ENCODE measurements at places on chromosomes 12 and 14.

DNA sequence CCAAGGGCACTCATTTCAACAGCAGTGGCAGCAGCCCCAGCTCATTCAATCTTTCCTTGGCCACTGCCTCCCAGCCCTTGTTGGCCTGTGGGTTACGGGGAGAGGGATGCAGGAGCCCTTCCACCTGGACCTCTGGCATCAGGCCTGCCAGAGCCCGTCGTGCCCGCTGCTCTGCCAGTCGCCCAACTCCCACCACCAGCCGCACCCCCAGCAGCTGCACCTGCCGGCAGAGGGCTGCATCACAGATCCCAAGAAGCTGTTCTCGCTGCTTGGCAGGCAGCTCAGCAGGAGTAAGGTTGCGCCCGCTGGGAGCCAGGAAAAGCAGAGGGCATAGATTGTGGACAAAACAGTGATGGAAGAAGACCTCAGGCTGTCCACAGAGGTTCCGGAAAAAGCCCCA, 6.7 kb downstream of the SMUG1 start:
- DNase-seq = no peak

DNA sequence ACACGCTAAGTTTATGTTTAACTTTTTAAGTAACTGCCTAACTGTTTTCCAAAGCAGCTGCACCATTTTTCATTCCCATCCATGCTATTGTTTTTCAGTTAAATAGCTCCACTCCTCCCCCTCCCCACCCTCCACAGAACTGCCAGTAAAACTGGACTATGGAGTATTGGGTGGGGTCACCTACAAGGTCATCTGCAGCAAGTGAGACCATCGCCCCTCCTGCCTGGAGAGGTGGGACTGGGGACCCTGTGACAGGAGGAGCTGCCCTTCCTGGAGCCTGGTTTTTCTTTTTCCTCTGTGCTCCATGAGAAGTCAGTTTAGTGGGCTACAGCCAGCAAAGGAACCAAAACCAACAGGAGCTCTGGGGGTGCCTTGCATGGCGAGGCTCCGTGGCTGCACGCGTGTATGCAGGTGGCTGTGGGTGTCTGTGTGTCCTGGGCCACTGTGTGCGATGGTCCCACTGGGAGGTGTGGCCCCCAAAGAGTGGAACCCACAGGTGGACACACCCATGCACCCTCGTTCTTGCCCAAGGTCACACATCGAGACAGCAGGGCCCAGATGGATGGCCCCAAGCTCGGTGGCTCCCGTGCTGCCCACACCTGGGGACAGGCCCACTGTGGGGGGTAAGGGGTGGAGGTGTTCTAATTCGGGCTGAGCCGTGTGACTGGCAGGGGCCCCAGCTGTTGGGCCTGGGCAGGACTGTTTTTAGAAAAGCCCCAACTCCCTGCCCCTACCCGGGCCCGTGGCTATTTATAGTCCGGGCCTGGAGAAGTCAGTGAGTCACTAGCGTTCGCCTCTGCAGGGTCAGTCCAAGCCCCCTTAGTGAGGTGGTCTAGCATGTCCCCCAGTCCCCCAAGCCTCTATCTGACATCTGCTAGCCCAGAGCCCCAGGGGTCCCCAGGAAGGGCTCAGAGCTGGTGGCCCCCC, 2.3 kb upstream of the ADSS1 start:
- no peak for DNase-seq

GRCh38 chr12:100875771-100876170, 81.2 kb downstream of the ANO4 start:
- no peak for DNase-seq

DNA sequence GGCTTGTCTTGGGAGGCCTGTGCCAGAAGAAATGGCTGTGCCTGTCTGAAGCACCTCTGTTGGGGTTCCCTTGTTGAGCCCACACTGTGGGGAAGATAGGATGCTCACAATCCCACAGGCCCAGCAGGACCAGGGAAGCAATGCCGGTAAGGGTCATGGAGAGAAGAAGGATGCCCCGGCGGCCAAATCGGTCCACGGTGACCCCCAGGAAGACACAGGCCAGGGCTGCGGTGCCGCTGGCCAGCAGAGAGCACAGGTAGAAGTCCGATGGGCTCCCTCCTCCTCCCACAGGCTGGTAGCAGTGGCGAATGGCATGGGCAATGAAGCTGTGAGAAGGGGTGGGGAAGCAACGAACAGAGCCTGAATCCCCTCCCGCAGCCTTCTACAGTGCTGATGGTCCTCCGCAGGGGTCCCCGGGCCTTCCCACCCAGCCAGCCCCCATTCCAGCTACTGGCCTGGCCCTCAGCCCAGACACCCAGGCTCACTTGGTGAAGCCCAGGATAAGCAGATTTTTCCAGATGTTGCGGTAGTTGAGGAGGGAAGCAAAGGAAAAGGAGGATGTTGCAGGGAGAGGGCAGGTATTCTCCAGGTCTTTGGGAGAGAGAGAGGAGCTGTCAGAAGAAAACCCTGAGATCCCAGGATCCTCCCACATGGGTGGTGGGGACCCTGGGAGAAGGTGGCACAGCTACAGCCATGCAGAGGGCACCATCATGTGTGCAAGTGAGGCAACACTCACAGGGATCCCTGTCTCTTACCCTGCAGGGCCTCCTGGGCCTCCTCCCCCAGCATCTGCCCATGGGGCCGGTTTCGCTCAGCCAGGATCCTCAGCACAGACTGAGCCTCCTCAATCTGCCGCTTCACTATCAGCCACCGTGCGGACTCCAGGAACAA, 5.0 kb downstream of the SLC22A17 start:
- DNase-seq = no peak

GRCh38 chr14:54781961-54782750, 120.5 kb downstream of the GCH1 start:
- DNase-seq = no peak

DNA sequence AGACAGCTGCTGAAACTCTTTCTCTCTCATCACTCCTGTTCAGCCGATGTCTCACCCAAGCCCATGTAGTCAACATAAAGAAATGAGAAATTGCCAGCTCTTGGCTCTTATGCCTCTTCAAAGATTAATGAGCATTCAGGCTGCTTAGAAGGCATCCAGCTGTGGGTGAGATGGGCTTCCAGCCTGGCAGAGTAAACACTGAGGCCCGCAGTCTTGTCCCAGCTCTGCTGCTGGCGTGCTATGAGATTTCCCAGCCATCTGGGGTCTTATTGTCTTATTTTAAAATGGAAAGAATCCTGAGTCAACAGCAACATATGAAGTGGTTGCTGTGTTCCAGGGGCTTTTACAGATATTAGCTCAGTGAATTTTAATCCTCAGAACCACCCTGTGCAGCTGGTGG, 12.6 kb downstream of the RXYLT1 start:
- no peak for DNase-seq

- no peak for DNase-seq
Observed at GRCh38 chr12:121762269-121762668, 31.2 kb downstream of the RHOF start.

GRCh38 chr12:77046468-77046867, 18.9 kb downstream of the E2F7 start:
- DNase-seq = no peak

DNA sequence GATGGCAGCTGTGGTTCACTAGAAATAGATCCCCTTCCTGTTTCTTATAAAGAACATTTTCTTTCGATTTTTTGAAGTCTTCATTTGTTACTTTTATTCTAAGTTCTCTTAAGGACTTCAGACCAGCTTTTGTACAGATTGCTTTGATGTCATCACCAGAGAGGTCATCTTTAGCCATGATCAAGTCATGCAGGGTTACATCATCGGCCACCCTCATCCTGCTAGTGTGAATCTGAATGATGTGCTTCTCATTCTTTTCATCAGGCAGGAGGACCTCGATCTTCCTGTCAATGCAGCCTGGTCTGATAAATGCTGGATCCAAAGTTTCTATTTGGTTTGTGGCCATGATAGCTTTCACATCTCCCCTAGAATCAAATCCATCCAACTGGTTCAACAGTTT, 706.7 kb downstream of the RERGL start:
- no peak for DNase-seq

Measured in iPS DF 6.9 (cell line).